ENCODE measurements at places on chromosomes 4 and X.

DNA sequence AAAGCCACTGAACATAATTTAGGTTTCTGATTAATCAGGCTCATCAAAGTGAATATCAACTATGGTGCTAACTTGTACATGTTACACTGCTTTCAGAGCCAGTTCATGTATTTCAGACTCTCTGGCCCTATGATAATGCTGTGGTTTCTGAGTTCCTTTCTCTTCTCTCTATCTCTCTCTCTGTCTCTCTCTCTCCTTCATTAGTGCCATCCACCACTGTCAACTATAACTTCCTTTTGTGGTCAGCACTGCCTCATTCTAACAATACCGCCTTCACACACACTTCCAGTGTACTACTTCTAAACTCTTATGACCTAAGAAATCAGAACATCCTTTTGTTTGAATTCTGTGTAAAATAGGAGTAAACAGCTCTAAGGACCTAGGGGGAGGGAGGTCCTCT, 907.1 kb downstream of the RPA4 start:
- DNase-seq = no peak

GRCh38 chr4:98527534-98528269, 130.7 kb downstream of the TSPAN5 start:
- DNase-seq = no peak

DNA sequence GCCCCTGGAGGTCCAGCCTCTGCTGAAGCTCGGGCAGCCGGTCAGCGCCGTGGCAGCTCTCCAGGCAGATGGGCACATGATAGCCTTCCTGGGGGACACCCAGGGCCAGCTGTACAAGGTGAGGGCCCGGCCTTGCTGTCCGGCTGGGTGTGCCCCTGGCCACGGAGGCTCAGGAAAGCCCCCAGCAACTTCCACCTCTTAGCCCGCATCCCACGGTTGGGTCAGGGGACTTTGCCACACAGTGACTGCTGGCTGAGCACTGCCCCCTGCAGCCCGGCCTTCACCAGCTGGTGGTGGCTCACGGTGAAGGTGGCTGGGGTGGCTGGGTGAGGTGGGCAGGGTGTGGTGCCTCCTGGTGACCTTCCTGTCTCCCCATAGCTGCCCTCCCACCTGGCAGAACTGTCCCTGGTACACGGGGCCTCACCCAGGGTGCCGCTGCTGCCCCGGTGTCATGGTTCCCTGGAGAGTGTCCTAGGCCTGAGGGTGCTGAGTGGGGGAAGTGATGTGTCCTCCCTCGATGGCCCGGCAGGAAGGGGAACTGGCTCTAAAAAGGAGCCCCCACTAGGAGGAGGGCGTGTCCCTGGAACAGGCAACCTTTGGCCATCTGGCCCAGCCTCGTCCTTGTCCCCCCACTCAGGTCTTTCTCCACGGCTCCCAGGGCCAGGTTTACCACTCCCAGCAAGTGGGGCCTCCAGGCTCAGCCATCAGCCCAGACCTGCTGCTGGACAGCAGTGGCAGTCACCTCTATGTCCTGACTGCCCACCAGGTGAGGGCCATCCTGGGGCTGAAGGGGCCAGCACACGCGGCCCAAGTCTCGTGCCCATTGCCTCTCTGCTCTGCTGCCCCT, 4.5 kb downstream of the PLXNB3 start:
- no peak for DNase-seq

- DNase-seq = no peak
Observed at GRCh38 chr4:106565727-106566126, 197.1 kb upstream of the GIMD1 start.

- DNase-seq = no peak
Observed at GRCh38 chrX:135340831-135341230, 31.6 kb downstream of the ETDC start.
